ENCODE measurements at places on chromosomes 7 and 10.
A peak's percentile ranks its signal among the peaks of the same experiment; 100 is the strongest.

- DNase-seq: no peak
Observed at GRCh38 chr7:27162561-27163287, 2.6 kb downstream of the HOXA9 start.

DNA sequence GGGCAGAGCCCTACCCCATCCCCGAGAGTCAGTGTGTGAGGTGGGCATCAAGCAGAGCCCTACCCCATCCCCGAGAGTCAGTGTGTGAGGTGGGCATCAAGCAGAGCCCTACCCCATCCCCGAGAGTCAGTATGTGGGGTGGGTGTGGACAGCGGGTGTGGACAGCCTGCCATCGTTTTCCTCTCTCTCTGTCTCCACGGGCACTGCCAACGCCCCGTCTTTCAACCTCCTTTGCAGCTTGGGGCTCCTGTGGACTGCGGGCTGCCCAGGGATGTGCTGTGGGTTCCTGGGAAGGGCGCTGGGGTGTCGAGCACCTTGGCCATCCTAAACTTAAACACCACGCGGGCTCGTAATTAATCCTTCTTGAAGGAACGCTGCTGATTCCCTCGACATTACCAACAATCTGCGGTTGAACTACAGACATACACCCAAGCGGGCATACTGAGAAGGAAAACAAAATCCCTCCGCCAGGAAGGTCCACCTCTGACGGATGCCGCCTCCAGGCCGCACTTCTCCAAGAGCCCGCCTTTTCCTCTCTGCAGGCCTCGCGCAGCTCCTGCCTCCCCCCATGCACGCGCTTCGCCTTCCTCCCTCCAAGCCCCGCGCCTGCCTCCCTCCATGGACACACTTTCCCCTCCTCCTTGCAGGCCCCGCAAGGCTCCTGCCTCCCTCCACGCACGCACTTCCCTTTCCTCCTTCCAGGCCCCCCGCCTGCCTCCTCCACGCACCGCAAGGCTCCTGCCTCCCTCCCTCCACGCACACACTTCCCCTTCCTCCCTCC lies 65.1 kb downstream of the ADARB2 start:
- DNase-seq: no peak

DNA sequence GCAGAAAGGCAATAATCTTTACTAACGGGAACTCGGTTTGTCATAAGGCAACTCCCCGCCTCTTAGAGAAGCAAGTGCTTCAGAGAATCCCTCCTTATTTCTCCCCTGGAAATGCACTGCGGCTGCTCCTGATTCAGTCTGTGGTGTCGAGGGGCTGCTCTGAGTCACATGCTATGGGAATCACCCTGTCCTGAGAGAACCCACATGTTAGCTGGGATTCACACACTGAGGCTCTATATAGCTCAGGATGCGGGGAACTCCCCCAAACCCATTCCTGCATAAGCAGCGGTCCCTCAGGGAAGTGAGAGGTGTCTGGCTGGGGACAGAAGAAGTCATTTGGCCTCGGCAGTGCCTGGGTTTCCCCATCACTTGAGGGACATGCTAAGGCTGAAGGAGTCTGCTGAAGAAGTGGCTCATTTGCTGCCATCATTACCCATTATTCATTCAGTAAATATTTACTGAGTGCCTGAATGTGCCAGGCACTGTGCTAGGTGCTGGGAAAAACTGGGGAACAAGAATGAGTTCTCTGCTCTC lies 87.5 kb downstream of the ATXN7L1 start:
- DNase-seq: no peak

DNA sequence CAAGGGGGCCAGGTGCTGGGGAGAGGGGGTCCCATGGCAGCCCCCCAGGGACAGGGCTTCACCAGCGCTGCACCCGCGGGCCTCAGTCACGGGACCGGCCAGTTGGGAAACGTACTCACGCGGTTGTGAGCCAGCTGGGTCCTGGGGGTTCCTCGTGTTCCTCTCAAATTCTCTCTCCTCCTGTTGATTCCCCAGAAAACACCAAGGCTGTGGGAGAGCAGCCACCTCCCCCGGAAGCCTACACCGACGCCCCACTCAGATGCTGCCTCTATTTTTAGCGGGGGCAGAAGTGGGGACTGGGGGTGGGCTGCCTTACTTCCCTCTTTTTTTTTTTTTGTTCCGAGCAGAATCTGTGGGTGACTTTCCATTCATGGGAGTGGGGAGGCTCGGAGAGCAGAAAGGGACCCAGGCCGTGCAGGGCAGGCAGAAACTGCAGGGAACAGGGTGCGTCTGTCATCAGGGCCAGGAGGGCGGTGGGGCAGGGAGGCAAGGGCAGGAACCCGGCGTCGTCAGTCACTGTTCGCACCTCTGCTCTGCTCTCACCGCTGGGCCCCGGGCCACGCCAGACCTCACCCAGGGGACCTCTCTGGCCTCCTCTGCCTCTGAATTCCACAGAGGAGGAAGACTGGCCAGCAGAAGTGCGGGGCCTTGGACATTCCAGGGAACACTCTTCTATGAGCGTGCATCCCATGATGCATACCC lies 63.1 kb downstream of the CARD11 start:
- DNase-seq: no peak

DNA sequence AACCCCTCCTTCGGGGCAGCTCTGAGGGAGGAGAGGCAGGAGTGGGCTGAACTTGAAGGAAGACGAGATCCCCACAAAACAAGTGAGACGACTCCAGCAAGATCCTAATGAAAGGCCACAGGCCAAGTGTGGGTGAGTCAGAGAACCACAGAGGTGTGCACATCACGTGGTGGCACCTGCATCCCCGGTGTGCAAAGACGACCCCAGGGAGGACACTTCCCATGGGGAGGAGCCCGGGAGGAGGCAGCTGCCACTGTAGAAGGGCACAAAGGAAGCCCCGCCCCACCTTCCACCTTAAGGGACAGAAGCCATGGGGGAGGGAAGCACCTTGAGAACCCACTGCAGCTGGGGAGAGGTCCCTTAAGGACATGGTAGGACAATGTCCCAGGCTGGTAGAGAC lies 45.7 kb downstream of the ESYT2 start:
- no peak for DNase-seq

GRCh38 chr10:69405221-69405620 lies 11.5 kb downstream of the TACR2 start:
- DNase-seq: no peak

DNA sequence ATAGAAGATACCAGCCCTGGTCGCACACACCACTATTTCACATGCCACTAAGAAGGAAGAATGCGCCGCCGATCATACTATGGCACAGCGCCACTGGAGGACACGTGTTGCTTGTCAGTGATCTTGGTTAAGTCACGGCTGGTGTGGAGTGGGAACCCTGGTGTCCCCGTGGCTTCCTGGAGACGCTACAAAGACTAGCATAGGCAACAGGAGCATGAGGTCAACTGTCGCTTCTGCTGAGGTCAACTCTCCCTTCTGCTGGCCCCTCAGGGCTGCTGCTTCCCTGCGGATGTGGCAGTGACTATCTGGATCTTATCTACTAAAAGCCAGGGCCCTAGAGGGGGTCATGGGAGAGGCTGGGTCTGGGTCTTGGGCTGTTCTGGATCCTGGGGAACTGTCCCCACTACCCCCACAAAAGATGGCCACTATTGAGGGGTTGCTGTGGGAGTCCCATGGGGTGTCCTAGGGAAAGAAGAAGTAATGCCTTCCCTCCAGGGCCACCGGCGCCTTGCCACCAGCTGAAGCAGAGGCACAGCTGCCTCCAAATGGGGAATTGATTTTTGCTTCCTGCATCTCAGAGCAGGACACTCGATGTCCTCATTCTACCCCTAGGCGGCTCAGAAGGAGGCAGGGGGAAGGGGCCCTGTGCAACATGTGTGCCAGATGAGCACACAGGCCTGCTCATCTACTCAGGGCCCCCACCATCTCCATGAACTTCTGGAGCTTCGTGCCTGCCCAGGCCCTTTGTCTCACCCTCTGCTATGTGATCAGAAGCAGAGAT lies 76.6 kb upstream of the PPIF start:
- DNase-seq: peak; percentile 52

- DNase-seq: peak; percentile 10
Observed at GRCh38 chr10:72509206-72509799, 116.6 kb downstream of the MICU1 start.

DNA sequence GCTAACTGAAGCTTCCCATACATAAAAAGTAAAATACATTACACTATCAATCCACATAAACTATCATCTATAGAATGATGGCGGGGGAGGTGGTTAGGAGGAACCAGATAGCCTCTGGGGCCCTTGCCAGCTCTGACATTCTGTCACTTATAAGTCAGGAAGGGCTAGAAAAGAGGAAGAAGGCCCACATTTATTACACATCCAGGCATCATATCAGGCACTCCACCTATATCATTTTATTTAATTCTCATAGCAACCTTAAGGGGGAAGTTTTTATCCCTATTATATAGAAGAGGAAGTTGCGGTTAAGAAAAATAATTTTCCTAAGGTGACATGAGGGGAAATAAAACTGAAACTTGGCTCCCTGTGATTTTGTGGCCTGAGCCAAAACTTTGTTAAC lies 29.9 kb downstream of the HEPACAM2 start:
- DNase-seq: no peak

GRCh38 chr7:45714521-45714820 lies 140.3 kb downstream of the ADCY1 start:
- DNase-seq: no peak

DNA sequence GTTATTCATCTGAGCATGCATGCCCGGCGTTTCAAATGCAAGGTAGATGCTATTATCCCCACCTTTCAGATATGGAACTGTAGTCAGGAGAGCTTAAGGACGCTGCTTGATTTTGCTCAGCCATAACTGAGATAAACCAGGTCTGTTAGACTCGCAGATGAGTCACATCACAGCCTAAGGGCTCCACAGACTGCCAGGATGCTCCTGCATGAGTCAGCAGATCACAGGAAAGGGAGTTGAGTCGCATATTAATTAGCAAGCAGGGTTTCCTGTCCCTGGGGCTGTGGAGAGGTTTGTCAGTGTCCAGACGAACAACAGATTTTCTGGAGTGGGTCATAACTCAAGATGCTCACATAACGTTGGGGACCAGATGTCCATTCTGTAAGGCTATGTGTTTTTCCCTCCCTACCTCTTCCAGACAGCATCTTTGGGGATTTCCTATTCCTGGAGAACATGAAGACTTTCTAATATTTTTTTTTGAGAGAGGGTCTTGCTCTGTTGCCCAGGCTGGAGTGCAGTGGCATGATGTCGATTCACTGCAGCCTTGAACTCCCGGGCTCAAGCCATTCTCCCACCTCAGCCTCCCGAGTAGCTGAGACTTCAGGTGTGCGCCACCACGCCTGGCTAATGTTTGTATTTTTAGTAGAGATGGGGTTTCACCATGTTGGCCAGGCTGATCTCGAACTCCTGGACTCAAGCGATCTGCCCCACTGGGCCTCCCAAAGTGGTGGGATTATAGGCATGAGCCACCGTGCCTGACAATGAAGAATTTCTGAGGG lies 36.7 kb downstream of the PFKFB3 start:
- DNase-seq: peak; percentile 99

DNA sequence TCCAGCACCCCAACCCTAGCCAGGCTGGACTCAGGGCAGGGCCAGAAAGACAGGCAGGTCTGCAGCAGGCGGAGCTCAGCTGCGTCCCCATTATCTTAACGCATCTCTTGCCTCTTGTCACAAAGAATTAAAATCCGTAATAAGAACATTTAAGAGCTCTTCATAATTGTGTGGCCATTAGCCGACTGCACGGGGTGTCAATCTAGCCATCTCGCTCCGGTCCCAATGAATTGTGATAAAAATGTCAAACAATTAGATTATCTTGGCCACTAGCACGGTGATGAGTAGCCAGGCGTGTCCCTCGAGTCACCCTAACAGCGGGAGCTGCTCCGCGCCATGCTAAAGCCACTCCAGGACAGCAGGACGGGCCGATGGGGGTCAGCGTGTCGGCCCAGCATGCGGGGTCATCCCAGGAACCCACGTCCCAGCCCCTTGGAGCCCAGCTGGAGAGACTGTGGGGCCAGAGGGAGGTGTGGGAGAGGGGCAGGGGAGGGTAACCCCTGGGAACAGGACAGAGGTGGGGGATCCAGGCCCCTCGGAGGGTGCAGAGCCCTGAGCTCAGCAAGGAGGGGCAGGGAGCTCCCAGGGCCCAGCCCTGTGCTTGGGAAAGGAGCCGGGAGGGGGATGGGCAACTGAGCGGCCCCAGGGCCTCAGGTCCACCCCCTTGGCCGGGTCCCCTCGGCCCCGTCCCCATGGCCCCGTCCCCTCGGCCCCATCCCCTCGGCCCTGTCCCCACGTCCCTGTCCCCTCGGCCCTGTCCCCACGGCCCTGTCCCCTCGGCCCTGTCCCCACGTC lies 17.7 kb upstream of the NKX6-2 start:
- DNase-seq: no peak

DNA sequence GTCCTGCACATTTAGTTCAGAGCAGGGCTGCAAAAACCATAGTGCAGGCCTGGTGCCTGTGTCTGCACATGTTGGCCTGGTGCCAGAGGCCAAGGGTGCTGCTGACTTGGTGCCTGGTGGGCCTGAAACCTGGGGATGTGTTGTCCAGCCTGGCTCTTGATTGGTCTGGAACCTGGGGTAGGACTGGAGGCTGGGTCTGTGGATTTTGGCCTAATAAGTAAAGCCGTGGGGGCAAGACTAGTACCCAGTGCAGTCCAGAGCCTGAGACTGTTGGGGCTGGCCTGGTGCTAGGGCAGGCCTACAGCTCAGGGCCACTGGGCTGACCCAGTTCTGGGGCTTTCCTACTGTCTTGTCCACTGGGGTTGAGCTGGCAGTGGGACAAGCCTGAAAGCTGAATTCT lies 817.9 kb downstream of the DNAJB9 start:
- DNase-seq: no peak

DNA sequence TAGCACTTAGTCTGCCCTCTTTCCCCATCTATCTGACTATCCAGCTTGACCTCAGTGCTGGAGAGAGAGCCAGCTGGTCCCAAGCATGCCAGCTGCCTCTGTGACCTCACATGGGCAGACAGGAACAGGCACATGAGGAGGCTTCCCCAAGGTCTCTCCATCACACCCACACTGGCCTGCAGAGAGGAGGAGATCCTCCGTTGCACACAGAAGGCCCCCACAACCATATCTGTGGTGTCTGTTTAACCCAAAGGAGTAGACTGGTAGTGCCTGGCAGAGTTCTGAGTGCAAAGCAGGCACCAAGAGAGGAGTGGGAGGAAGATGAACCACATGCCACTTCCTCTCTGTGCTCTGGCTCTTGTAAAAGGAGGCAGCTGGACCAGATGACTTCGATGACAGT lies 4.8 kb upstream of the ANK3 start:
- DNase-seq: no peak

DNA sequence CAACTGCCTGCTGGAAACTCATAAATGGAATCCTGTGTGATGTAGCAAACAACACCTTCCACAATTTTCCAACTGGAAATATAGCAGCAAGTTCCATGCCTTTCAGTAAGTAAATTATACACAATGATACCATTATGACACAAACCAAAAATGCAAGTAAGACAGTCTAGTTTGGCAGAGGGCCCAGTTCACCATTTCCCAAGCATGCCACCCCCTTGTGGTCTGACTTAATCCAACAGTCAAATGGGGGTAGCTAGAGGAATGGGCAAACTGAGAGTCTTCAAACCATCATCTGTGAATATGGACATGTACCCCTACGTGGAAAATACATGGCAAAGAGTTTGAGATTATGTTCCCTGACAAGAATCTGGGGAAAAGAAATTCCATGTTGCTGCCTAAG lies 137.6 kb upstream of the VWC2 start:
- DNase-seq: no peak

GRCh38 chr7:52482076-52482475 lies 553.4 kb upstream of the POM121L12 start:
- peak; percentile 1 for DNase-seq

Data from fibroblast of skin of back (primary cell).